Common myeloid progenitor, CD34-positive (primary cell): ENCODE measurements at places on chromosomes 6 and 20.

DNA sequence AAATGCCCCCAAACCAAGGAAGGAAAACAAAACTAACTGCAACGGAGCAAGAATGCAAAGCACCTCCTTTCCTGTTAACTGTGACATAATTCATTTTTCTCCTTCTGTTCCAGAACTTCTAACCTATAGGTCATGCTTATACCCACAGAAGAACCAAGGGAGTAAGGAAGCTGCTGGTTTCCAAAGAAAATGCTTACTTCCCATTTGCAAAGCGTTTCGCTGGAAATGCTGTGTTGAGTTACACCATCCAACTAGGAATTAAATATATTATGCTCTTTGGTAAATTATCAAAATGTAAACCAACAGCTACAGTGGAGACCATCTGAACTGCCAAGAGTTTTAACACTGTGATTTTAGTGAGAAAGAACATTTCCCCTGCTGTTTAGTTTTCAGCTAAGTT lies 42.9 kb downstream of the ATXN1 start:
- no peak for DNase-seq

DNA sequence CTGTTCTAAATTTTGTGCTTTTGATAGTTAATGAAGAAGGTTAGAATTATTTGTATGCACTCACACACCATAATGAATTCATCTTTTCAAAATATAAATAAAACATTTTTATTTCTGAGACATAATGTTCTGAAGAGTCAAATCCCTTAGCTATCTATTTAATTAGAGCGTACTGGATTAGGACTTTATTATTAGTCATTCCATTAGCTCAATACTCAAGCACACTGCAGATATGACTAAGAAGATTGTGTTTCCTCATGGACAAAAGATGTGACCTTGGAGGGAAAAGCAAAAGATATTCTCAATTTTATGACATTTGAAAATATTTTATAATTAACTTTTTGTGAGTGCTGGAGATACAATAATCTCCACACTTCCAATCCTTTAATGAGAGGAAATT lies 666.4 kb downstream of the CD109 start:
- no peak for DNase-seq

DNA sequence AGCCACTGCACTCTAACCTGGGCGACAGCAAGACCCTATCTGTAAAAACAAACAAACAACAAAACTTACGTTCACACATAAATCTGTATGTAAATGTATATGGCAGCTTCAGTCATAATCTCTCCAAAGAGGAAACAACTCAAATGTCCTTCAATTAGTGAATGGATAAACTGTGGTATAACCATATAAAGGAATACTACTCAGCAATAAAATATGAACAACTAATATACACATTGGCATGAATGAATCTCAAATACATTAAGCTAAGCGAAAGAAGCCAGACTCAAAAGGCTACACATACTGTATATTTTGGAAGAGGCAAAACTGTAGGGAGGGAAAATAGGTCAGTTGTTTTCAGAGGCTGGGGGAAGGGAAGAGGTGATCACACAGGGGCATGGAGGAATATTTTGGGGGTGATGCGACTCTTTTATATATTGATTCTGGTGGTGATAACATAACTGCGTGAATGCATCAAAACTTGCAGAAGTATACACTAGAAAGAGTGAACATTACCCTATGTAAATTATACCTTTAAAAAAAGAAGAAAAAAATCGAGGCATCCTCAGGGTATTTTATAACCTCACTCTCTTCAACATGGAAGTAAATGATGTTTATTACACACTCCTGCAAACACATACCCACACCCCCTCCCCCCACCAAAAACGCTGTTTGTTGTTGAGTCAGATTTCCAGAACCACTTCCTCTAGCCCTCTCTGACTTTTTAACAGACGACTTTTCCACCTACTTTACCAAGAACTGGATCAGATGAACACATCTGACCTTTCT lies 115.2 kb upstream of the RNF24 start:
- peak; percentile 80 for DNase-seq

DNA sequence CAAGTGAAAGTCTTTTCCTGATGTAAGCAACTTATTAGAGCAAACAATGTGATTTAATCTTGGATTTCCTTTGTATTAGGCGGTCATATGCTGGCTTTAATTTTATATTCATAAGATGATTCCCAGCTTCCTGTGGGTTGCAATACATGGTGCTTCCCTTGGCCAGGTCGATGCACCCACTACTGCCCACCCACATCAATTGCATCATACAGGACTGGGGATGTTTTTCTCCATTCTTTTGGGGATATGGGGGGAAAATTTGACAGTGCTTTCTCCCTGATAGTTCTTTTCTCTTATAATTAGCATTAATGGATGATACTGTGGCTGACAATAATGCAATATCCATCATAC lies 187.6 kb downstream of the JARID2 start:
- DNase-seq, result no peak

GRCh38 chr6:25930532-25931410 lies at the start of gene SLC17A2:
Gene SLC17A2 (minus strand): TSS chr6:25930691. CDS start chr6:25925796, 4,895 bp downstream.
- DNase-seq, result no peak

DNA sequence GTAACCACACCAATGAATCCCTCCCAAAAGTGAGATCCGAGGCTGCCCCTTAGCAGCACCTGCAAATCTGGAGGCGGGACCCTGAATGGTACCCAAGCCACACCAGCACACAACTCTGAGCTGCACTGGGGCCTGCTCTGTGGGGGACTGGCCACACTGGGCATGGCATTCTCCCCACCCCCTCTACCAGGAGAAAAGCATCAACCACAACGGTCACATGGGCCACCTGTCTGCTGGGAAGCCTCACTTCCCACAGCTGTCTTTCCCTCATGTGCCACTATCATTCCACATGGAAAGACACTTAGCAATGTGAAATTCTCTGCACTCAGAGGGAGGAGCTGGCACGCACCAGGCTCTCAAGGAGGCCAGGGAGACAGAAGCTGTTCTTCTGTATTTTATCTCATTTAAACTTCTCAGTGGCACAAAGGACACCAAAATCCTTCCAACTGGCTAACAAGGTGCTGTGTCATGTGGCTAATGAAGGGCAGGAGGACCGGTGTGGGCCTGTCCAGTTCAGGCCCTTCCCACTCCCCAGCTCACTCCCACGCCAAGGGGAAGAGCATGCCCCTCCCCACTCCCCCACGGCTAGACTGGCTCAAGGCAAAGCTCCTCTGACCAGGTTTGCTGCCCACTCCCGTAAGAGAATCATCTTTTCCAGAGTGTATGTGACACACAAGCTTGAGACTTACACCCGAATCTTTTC lies 19.0 kb downstream of the YTHDF1 start:
- no peak for DNase-seq

GRCh38 chr20:5967469-5967868 lies 17.0 kb downstream of the MCM8 start:
- no peak for DNase-seq

DNA sequence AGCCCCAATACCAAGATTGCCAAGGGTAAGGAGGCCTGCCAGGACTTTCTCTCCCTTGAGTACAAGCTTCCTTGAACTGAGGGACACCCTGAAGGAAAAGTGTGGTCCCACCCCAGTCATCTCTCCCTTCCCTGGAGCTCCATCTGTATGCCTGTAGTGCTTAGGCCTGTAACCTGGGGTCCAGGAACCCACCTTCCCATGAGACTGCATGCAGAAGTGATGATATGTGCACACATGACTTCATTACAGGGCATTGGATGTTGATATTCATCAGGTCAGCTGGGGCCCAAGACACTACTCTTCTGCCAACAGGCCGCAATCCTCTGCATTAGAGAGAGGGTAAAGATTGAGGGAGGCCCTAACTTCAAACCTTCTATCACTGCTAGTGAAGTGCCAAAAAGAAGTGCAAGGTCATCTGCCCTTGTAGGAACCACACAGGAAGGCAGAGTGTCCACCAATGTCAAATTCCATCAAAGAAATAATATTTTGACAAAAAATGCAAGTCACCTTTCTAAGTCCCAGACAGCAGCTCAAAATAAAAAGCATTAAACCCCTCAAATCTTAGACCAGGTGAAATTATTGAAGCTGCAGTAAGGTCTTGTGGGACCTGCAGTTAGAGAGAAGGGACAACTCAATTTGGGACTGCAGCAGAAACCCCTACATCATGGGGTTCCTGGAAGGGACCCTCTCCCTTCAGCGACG lies 5.1 kb downstream of the HLA-F start:
- no peak for DNase-seq

DNA sequence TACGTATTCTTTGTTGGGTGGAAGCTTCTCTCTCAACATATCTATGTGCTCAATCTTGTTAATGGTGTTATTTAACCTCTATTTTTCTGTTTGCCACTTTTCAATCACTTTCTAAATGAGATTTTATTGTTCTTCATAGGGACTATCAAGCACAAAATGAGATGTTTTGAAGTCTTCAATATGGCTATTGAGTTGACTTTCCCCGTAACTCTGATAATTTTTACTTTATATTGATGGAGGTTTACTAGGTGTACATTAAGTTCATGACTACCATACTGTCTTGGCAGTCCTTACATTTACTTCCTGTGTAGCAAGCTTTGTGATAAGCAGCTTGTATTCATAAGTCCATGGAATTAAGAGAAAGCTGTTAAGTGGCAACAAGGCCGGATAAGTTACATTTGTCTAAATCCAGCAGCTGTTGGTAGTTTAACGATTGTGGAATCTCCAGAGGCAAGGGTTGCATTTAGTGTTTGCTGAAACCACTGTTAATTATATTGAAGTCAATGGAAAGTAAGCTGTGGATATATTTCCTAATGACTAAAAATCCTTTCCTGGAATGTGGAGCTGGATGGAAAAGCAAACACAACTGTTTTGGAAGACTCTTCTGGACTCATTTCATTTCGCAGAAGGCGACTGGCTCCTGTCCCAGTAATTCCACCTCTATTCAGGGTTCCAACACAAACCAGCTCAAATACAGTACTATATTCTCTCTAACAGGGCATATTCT lies 57.3 kb upstream of the SMIM29 start:
- peak; percentile 40 for DNase-seq

DNA sequence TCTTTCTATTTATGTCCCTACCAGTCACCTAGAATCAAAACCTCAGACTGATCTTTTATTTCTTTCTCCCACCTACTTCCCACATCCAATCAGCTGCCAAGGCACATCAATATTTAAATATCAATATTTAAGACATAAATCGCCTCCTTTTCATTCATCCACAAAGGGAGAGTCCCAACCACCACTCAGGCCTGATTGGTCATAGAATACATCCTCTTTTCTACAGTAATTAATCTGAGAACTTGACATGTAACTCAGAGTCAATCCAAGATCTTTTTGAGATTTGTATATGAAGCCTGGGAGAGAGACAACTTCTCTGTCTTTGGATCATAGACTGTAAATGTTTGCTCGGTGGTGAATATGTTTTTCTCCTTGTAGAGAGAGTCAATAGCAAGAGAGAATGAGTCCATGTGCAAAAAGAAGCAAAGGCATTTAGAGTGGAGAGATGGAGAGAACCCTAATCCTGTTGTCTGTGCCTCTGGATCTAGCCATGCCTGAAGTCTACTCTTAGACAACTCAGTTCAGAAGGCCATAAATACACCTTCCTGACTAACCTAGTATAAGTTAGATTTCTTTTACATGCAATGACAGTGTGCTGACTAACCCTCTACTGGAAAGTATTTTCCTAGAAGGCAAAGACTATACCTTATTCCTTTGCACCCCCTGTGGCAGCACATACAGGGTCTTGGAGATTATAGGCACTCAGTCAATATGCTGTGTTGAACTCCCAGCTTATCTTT lies 12.1 kb upstream of the NEDD9 start:
- DNase-seq, result no peak

- no peak for DNase-seq
Observed at GRCh38 chr20:33407251-33407650, 5.9 kb upstream of the CDK5RAP1 start.

GRCh38 chr6:152450519-152450918 lies 186.6 kb downstream of the SYNE1 start:
- DNase-seq, result no peak
